ENCODE measurements at places on chromosomes 6 and 20.

DNA sequence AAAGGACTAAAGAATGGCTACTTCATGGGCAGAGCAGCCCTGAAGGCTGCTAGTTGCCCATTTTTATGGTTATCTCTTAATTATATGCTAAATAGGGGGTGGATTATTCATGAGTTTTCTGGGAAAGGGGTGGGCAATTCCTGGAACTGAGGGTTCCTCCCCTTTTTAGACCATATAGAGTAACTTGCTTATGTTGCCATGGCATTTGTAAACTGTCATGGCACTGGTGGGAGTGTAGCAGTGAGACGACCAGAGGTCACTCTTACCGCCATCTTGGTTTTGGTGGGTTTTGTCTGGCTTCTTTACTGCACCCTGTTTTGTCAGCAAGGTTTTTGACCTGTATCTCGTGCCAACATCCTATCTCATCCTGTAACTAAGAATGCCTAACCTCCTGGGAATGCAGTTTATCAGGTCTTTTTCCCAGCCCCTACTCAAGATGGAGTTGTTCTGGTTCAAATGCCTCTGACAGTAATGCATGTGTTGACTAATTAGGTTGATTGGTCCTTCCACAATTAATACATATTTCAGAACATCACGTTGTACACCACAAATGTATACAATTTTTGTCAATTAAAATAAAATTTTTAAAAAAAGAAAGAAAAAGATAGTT lies 139.5 kb downstream of the PDE7B start:
- no peak for DNase-seq

DNA sequence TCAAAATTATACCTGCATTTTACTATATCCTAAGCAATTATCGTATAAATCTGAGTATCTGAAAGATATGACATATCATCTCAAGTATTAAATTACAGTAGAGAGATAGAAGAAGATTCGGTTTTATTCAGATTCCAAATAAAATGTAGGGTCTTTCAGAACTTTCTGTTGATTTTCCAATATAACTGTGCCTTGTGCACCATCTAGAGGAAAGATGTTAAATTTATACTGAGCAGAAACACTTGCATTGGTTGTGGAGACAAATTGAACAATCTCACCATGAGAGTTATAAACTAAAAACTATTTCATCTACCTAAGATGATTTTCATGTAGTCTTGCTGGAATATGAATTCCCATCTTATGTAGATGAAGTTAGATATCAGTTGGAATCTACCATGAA lies 26.8 kb upstream of the HSF2 start:
- no peak for DNase-seq

DNA sequence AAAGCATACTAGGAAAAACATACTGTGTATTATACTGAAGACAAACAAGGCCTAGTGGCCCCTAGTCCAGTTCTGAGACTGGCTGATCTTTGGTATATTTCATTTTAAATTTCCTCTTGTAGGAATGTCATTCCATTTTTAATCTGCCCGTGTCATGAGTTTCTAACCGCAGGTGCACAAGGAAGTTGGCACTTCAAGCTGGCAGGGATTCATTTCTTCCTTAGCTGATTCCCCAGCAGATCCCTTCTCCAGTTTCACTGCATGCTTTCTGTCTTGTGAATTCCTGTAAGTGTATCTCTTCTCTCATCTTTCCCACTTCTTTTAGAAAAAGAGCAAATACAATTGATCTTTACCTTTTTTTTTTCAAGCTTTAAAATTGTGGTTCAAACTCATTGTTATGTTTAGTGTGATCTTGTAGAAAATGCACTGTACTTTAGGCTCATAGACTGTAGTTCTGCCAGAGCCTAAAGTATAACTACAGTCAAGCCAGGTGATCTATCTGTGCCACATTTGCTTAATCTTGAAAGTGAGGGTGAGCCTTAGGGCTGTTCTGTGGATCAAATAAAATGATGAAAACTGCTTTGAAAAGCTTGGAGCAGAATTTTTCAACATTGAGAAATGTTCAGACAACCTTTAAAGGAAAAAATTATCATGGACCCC lies 37.0 kb downstream of the RNF217 start:
- no peak for DNase-seq

- DNase-seq = no peak
Observed at GRCh38 chr6:136703331-136703865, 88.9 kb downstream of the MAP3K5 start.

DNA sequence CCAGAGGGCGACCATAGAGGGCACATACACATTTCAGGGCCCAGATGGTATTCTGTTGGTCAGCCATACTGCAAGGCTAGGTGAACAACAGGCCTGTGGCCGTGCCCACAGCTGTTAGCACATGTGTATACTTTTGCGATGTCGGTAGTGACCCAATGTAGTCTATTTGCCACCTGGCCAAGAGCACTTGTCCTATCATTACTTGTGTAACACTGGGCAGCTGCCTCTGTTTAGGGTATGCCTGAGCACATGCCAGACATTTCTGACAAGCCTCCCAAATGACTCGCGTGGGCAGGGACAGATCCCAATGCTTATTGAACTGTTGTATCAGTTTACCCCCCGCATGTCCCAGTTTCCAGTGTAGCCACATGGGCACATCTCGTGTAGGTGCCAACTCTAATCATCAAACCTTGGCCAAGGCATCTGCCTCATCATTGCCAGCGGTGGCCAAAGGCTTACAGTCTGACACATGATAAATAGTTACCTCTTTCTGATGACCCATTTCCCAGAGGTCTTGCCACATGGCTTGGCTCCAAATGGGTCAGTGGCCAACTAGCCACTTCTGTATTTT lies 74.4 kb upstream of the FBXL4 start:
- no peak for DNase-seq

GRCh38 chr6:140828856-140829255 lies 1303.9 kb upstream of the GJE1 start:
- no peak for DNase-seq

DNA sequence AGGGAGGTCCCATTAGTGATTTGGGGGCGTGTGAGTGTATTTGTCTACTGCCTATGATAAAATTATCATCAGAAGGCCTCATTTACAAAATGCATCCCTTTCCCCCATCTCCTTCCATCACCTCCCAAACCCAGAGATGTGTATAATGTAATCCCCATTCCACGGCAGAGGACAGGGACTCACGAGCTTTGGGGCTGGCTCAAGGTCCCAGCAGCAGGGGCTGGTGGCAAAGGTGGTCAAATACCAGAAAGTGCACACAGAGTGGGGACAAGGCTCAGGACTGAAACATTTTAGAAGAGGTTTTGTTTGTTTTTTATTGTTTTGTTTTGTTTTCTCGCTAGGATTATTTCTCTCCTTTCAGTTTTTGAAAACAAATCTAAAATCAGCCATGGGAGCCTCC lies 68.5 kb upstream of the TOP1 start:
- no peak for DNase-seq

GRCh38 chr6:5670381-5670780 lies 336.3 kb downstream of the NRN1 start:
- no peak for DNase-seq

- DNase-seq = no peak
Observed at GRCh38 chr20:41408156-41408794, 41.7 kb upstream of the EMILIN3 start.

GRCh38 chr6:29447670-29448069 lies 8.6 kb downstream of the OR10C1 start:
- DNase-seq = no peak

DNA sequence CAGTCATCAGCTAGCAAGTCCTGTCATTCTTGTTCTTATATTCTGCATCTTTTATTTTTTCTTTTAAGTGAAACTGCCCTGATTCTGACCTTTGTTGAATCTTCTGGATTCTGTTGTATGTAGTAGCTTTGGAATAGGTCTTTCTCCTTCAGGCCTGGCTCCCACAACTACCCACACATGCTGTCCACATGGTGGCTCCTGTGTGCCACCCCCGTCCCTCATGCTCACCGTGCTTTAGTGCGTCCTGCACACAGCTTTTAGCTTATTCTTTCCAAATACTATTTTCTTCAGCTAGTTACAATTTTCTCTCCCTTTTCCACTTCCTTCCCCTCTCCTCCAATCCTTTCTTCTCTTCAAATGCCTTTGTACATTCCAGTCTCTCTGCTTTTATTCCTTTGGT lies 61.8 kb downstream of the CTNNBL1 start:
- no peak for DNase-seq

GRCh38 chr6:111748231-111748647 lies 125.0 kb downstream of the FYN start:
- no peak for DNase-seq

- DNase-seq = no peak
Observed at GRCh38 chr20:5474646-5475550, 158.1 kb upstream of the PROKR2 start.

DNA sequence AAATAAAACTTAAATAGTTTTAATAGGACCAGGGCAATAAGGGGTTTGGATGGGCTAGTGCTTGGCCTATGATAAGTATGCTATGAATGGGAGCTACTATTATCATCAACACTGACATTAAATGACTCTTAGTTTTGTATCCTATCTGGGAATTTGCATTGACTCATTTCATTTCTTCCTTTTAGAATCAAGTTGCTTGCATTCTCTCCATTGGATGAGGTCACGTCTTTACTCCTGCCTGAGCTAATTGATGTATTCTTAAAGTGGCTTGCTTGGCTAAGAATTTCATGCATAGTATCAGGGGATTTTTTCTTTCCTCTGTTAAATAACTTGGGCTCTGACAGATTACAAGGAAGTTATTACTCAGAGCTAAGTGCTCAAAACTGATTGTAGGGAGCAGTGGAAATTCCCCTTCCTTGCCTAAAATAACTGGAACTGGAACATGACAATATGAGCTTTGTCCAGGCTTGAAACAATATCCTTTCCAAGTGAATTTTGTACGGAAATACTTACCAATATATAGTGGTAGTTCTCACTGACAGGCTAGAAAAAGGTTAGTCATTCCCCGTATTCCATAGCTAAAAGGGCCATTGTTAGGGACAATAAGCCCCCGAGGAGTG lies 169.9 kb downstream of the BCAS1 start:
- DNase-seq = peak; percentile 41

DNA sequence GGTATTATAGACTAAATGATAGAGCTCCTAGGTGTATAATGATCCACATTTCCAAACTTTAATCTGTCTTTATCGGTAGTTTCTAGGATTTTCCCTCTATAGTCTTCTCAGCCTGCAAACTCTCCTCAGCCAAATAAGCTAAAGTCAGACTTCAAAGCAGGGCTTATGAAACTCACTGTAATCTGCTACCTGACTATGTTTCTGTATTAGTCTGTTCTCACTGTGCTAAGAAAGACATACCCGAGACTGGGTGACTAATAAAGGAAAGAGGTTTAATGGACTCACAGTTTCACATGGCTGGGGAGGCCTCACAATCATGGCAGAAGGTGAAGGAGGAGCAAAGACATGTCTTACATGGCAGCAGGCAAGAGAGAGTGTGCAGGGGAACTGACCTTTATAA lies 928.7 kb upstream of the ADGRB3 start:
- DNase-seq = no peak

DNA sequence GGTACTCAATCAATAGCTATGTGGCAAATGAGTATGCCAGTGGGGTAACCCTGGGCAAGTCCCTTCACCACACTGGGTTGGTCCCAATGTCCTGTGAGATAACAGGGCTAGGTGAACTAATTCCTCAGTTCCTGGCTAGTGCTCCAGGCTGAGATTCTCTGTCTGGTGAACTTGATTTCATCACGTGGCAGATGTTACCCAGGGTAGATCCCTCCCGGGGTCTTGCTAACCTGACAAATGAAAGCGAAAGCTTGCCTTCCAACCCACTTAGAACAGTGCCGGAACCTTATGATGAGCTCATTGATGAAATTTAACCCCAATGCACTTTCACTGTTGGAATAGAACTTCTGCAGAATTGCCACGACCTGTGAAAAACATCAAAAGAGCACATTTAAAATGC lies 6.6 kb upstream of the ANKRD60 start:
- DNase-seq = no peak
